ENCODE measurements at places on chromosomes 16 and 17. TPM values are rescaled to one million over a fixed set of nuclear protein-coding genes. Genes with fewer than 3 reads are reported as not detected.
A peak's percentile ranks its signal among the peaks of the same experiment; 100 is the strongest.

DNA sequence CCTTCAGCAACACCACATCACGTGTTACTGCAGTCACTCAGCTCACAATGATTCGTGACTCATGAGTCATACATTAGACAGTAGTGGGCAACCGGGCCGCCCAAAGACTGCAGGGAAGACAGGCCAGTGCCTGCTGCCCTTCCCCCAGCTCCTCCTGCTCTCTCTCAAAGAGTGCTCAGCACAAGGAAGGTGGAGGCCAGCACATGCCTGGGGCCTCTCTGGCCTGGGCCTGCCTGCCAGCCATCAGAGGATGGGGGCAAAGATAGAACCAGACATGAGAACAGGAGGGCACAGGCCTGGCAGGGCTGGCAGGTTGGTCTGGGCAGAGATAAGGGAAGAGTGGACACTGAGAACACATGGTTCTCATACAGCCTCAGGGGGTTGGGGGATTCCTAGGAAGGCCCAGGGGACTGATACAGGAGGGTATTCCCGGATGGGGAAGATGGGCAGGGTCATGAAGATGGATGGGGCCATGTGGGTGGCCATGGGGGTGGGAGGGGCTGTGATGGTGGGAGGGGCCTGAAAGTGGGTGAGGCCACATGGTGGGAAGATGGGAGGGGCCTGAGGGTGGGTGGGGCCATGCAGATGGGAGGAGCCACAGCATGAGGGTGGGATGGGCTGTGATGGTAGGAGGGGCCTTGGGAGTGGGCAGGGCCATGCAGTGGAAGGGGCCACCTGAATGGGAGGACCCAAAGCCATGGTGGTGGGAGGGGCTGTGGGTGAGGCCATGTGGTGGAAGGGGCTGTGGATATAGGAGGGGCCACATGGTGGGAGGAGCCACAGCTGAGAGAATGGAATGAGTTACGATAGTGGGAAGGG, 29.0 kb downstream of the KATNB1 start:
- peak; percentile 49 for DNase-seq

- DNase-seq: no peak
Observed at GRCh38 chr17:39224778-39225307, 902 bp downstream of the STAC2 start.

GRCh38 chr17:42989726-42990652, 8.2 kb upstream of the RPL27 start:
- no peak for DNase-seq

Gene SDK2
- total RNA-seq: 0.46 TPM

Gene RHBDL3
- 0.04 TPM for total RNA-seq
